ENCODE measurements at places on chromosomes 4 and X.

DNA sequence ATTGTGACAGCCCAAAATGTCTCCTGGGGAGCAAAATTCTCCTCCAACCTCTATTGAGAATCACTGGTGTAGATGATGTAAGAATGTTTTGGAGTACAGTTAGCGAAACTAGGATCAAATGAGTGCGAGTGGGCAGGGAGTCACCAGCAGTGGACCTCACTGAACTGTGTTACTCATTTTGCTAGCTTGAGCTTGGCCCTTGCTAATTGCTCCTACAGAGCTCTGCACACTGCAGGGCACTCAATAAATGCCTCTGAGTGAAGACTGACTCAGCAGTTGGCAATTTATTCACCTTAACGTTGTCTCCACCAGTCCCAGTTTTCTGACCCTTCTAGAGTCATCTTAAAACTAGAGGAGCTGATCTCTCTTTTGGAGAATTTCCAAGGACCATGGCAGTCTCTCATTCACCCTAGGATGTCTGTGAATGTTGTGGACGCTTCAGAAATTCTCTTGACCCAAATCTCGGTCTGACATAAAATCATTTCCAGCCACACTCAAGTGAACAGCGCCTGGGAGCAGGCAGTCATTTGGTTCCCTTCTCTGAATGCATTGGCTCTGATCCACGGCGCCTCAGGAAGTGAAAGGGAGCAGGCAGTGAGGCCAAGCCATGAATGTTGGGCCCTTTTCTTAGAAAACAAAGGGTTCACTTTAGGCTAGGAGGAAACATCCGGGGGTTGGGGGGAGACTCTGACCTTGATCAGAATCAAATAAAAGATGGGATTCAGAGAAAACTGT is 148.1 kb downstream of the NWD2 start:
- peak; percentile 86 for DNase-seq

DNA sequence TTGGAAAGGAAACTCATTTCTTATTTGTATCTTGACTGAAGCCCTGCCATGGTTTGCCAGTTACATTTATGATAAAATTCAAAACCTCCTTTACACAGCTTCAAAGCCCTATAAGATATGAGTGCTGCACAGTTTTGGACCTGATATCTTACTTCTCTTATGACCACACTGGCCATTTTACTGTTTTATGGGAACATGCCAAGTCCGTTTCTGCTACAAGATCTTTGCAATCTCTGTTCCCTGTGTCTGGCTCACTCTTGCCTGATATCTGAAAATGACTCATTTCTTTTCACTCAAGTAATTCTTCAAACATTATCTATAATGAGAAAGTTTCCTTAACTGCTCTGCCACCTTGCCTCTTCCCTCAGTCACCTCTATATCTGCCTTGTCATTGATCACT is 247.3 kb downstream of the SPOCK3 start:
- no peak for DNase-seq

- DNase-seq: no peak
Observed at GRCh38 chr4:159413306-159413943, 310.5 kb downstream of the RAPGEF2 start.

- no peak for DNase-seq
Observed at GRCh38 chr4:81698538-81699296, 227.0 kb upstream of the RASGEF1B start.

- no peak for DNase-seq
Observed at GRCh38 chr4:85419103-85419502, 55.8 kb upstream of the ARHGAP24 start.

- DNase-seq: no peak
Observed at GRCh38 chr4:4338210-4339001, 48.4 kb downstream of the ZBTB49 start.

GRCh38 chrX:9390693-9391368 is 74.0 kb upstream of the TBL1X start:
- no peak for DNase-seq

- no peak for DNase-seq
Observed at GRCh38 chr4:23202712-23203247, 510.0 kb downstream of the GBA3 start.

- no peak for DNase-seq
Observed at GRCh38 chr4:8709050-8709728, 116.6 kb downstream of the CPZ start.

DNA sequence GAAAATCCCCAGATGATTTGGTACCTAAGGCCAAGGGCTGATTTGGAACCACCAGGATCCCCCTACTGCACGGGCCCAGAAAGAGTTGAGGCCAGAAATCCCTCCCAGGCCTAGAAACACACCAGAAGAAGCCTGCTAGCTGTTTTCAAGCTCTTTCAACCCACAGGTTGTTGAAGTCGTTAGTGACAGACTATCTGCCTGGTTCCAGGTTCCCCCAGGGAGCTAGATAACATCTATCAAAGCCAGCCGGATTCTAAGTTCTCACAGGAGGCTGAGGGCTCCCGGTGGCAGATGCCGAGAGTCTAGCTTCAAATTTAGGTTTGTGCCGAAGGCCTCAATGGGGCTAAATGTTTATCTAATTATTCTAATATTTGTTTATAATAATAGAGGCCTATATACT is 132.0 kb upstream of the ATP6AP2 start:
- no peak for DNase-seq

DNA sequence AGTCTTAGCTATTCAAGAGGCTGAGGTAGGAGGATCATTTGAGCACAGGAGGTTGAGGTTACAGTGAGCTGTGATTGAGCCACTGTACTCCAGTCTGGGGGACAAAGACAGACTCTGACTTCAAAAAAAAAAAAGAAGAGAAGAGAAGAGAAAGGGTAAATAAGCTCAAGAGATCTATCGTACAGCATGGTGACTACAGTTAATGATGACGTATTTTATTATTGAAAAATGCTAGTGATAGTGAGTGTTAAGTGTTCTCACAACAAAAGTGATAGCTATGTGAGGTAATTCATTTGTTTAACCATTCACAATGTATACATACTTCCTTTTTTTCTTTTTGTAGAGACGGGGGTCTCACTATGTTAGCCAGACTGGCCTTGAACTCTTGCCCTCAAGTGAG is 121.5 kb upstream of the RPL34 start:
- DNase-seq: no peak

DNA sequence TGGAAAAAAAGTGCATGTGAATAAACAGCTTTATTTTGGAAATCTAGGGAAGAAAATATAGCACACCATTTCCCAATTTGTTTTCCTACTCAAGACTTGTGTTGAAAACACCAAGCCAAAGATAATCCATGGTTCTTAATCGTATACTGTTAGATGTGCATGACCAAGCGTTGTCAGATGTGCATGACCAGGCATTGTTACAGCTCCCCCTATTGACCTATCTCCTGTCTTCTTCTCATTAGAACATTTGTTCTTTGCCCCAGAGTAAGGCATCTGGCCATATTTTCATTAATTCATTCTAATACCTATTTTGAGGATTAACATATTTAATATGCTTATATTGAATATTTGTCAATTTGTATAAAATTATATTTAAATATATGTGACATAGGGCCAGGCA is 14.4 kb upstream of the VCX start:
- no peak for DNase-seq

DNA sequence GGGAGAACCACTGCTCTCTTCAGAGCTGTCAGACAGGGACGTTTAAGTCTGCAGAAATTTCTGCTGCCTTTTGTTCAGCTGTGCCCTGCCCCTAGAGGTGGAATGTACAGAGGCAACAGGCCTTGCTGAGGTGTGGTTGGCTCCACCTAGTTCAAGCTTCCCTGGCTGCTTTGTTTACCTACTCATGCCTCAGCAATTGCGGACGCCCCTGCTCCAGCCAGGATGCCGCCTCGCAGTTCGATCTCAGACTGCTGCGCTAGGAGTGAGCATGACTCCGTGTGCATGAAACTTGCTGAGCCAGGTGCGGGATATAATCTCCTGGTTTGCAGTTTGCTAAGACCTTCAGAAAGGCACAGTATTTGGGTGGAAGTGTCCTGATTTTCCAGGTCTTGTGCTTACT is 70.9 kb downstream of the MAGEB5 start:
- DNase-seq: no peak

- no peak for DNase-seq
Observed at GRCh38 chr4:16111533-16111932, 27.7 kb upstream of the PROM1 start.

DNA sequence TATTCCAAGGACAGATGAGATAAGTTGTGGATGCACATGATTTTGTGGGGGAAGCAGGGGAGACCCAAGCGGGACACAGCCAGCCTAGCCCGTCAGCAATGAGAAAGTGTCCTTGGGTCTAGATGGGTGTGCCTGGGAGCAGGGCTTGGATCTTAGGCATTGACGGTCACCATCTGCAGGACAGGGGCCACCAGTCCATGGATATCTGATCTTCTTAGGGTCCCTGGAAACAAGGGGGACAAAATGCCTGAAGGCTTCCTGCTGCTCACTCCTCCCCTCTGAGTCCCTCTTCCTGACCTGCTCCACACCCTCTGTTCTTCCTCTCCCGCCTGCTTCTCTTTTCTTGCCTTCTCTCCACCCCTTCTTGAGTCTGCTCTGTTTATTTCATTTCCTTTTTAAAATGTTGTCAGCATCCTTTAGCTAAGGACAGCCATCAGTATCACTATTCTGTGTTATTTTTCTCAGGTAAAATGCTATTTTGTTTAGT is 298.4 kb downstream of the RAPGEF2 start:
- no peak for DNase-seq

- DNase-seq: no peak
Observed at GRCh38 chr4:118398226-118399090, 45.7 kb upstream of the PRSS12 start.

DNA sequence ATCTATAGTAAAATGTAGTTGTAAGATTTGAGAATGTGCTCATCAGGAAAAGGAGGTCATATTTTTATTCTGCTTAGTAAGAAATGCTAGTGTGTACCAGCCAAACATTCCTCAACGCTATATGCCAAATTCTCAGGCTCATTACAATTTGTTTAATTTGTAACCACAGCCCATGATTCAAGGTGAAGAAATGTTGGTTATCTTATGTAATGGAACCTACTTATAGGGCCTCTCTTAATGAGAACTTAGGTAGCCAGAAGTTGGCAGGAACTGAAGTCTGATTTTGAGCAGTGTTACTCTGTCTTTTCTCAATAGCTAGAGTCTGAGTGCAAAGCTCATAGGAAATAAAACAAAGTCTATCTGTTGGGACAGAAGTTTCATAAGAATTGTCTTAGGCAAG is 595.0 kb downstream of the GLUD2 start:
- DNase-seq: no peak

GRCh38 chr4:132710971-132711370 is 438.1 kb upstream of the PCDH10 start:
- no peak for DNase-seq

GRCh38 chr4:118850488-118851173 is 14.7 kb upstream of the SEC24D start:
- DNase-seq: no peak

- no peak for DNase-seq
Observed at GRCh38 chr4:109319156-109319555, 16.7 kb upstream of the COL25A1 start.

- DNase-seq: no peak
Observed at GRCh38 chr4:163217505-163217904, 50.8 kb upstream of the NAF1 start.

DNA sequence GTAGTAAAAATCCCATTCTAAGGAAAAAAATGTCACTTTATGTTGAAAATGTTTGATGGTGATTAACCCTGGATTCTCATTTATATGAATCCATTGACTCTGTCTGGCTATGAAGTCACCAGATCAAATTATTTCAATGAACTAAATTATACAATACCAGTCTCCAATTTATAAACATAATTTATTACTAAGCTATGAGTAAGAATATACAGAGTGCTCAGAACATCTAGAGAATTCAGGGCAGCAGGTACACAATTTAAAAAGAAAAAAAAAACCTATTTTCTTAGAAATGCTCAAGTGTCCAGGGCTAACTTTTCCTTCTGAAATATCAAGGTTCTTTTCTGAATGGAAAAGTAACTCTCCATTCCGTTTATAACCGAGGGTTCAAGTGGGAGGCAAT is 48.6 kb downstream of the VEGFC start:
- DNase-seq: no peak

DNA sequence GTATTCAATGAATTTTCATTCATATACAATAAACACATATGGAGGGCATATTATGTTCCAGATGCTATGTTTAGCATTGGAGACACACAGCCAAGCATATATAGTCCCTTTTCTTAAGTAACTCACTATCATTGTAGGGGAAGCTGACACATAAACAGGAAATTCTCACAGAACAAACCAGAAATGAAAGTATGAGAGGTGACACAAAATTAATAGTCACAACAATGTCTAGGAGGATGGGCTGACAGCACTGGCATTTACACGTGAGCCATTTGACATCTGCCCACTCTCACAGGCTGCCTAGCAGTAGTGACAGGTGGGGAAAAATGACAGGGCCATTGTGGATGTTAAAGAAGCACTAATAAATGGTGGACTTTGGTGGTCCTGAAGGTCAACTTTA is 2.6 kb upstream of the CNOT6L start:
- no peak for DNase-seq

- DNase-seq: peak; percentile 60
Observed at GRCh38 chr4:84503495-84504437, 4.7 kb upstream of the NKX6-1 start.

GRCh38 chr4:106707776-106708463 is 328.2 kb downstream of the DKK2 start:
- DNase-seq: no peak

- DNase-seq: no peak
Observed at GRCh38 chr4:118883861-118884260, 4.8 kb upstream of the SYNPO2 start.

DNA sequence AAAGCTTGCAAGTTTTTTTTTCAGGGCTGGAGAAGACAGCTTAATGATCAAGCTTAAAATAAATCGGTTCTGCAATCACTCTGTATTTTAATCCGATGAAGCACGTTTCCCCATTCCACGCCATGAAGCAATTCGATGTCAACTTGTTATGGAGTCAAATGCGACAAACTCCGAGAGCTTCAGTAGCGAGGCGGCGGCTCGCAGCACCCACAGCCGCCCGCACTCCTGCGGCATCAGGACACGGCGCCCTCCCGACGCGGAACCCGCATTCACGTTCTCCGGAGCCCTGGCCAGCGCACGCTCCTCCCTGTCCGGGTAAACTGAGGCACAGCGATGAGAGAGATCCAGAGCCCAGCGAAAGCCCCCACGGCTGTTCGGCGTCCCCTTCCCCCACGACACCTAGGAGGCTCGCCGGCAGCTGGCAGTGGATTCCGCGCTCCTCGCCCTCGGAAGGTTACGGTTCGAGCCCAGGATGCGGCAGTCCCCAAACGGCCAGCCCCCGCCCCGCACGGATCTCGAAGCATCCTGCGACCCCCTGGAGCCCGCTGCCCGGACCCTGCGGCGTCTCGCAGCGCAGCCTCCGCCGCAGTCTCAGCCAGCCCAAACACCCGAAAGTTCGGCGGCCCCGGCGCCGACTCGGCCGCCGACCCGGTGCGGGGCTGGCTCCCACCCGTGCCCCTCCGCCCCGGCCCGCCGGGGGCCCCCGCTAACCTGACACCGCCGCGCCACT is 507 bp downstream of the MFAP3L start:
- DNase-seq: no peak

All from putamen (tissue), 1 donor.